ENCODE measurements at places on chromosomes 5 and 9. TPM values are rescaled to one million over a fixed set of nuclear protein-coding genes. Genes with fewer than 3 reads are reported as not detected.

FBLL1 gene
- total RNA-seq: not detected

IL3 gene
- 10.8 TPM for total RNA-seq

HMMR gene
- 102 TPM for total RNA-seq

WNK2 gene
- 3.3 TPM for total RNA-seq

ANKDD1B gene
- total RNA-seq: not detected

MYMK gene
- not detected for total RNA-seq

PCDHGA5 gene
- 0.09 TPM for total RNA-seq

CDH9 gene
- not detected for total RNA-seq
